ENCODE measurements at places on chromosomes 13 and 19. TPM values are rescaled to one million over a fixed set of nuclear protein-coding genes. Genes with fewer than 3 reads are reported as not detected.

DNA sequence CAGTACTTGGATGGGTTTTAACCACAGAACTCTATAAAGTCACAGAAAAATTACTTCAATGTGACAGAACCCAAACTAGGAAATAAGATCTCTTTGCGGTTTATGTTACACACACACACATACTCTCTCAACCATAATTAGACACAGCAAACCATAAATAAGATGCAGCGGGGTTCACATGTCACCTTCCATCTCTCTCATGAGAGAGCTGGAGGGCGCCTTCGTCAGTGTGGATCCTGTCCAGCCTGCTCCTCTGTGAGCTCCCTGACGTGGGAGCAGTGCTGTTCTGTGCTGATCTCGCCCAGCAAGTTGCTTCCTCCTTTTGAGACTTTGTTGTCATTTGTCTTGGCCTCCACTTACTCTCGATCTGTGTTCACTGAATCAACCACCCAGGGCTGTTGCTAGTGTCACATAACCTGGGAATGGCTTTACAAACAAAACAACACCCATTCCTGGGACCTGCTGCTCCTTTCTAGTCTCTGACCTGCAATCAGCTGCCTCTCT, 204.9 kb upstream of the KL start:
- DNase-seq = peak; percentile 10

- peak; percentile 86 for DNase-seq
Measured at GRCh38 chr13:19586904-19587634, 25.7 kb upstream of the TPTE2 start.

DNA sequence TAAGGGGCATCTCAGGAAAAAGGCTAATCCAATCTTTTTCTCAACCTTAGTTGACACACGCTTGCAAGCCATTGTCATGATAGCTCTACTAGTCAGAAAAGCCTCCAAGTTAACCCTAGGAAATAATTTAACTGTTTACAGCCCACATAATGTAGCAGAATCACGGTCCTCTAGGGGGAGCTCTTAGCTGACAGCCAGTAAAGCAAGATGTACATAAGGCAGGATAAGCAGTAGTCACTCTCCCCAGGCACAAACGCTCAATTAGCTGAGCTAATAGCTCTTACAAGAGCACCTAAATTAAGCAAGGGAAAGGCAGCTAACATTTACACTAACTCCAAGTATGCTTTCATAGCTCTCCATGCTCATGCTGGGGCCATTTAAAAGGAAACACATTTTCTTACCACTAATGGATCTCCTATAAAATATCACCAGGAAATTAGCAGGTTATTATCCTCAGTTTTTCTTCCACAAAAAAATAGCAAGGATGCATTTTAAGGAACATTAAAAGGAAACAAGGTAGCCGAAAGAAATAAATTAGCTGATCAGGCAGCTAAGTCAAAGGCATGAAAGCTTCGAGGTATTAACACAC, 33.7 kb upstream of the ZSCAN5A start:
- peak; percentile 38 for DNase-seq

DNA sequence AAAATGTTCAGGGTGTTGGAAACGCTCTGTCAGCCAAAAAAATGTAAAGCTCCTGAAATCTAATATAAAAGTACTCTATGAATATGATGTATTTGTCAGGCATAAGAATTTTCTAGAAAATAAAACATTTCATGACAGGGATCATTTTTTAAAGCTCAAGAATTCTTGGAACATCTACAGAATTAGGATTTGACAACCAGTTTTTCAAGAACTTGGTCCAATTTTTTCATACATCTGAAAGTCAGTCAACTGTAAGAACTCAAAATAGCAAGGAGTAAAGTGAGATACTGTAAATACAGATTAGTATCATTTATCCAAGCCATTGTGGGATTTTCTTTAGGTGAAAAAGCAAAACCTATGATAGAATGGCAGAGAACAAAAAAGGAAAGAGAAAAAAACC, 41.6 kb upstream of the CLDN10 start:
- no peak for DNase-seq

- no peak for DNase-seq
Measured at GRCh38 chr19:28401739-28402424, 811.1 kb downstream of the UQCRFS1 start.

GRCh38 chr13:95477187-95477586, 75.3 kb upstream of the CLDN10 start:
- no peak for DNase-seq

GRCh38 chr13:73036566-73036965, 22.2 kb upstream of the KLF5 start:
- no peak for DNase-seq

- DNase-seq = peak; percentile 69
Measured at GRCh38 chr13:22061371-22061805, 390.5 kb downstream of the FGF9 start.

DNA sequence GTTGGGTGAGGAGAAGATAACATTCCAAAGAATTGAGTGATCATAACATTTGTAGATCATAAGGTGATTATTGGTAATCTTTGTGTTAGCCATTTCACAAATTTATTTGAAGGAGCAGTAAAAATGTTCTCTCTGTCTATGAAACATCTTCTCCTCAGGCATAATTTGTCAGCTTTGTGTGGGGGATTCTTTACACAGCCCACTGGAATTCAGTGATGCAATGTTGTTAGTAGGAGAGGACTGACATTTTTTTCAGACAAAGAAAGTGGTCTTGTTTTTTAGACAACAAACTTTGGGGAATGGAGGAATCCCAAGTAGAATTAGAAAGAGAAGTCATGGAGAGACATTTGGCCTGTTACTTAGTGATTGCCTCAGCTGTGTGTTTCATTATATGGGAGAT, 100.3 kb downstream of the ITGBL1 start:
- no peak for DNase-seq

- peak; percentile 18 for DNase-seq
Measured at GRCh38 chr13:50942630-50943311, 33.2 kb downstream of the RNASEH2B start.

DNA sequence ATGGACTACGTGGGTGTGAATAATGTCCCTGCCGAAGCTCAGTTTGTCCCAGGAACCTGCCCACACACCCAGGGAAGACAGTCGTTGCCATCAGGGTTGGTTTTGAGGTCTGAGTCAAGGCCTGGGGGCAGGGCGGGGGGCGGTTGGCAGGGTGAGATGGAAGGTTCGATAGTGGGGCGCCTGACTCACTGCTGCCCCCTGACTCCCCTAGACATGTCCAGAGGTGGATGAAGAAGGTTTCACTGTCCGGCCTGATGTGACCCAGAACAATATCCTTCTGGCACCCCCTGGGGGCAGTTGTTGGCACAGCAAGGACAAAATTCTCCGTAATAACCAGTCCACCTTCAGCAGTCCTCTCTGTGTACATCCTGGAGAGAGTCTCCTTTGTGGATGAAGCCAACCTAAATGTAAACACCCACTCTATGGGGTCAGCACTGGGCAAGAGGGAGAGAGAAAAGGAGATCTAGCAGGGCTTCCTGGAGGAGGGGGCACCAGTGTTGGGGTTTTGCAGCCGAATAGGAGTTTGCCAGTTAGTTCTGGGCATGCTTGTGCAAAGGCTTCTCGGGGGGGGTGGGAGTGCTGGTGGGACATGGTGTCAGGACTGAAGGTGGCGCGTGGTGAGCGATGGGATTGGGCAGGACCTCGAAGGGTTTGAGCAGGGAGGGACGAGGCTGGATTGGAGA, 19.6 kb upstream of the B3GNT3 start:
- DNase-seq = peak; percentile 51

The THSD8 gene
- total RNA-seq = 27.1 TPM

The PNMA8B gene
- 0.05 TPM for total RNA-seq

The IZUMO2 gene
- not detected for total RNA-seq

The PSPN gene
- 3.1 TPM for total RNA-seq

The TPTE2 gene
- total RNA-seq = 0.30 TPM

The C19orf85 gene
- total RNA-seq = not detected

The F10 gene
- total RNA-seq = not detected
